Stimulated activated CD8-positive, alpha-beta memory T cell treated with anti-CD3 and anti-CD28 coated beads, Interleukin-7, amount 100 ng/mL, for 1 hour (primary cell): ENCODE measurements at places on chromosomes 11 and 22.

- DNase-seq = no peak
These were observed 1.3 kb downstream of the RBM4B start for GRCh38 chr11:66676282-66676919.

DNA sequence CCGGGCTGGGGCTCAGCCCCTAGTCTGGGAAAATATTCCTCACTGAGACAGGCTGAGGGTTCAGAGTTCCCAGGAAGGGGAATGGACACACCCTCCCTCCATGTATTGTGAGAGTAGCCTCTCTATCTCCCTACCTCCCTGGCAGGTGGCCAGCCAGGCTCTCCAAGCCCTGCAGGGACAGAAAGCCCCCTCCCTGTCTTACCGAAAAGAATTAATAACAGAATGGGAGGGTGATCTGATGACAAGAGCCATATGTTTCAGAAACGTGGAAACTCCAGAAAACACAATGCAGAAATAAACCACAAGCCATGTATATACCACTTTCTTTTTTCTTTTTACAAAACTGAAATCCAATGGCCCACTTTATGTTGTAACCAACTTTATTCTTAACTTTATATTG lies 140.0 kb downstream of the CHST1 start:
- DNase-seq = no peak

DNA sequence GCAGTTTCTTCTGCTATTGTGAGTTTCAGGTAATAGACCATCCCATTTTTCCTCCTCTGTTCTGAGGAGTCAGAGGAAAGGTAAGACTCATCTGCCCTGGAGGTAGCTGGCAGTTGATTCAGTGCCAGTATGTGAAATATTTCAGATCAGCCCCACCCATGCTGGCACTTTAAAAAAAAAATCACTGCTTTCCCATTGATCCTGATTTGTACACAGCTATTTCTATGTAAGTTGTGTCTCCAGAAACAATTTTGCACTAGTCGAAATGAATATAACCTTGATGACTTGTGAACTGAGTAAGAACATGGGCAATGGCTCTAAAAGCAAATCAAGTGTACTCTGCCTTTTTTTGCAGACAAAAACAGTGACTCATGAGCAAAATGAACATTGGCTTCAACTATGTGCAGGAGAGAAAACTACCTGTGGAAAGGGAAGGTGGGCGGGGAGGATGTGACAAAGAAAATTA lies 82.0 kb upstream of the OR5AK2 start:
- DNase-seq = no peak

GRCh38 chr22:22579869-22580604 lies 21.0 kb upstream of the PRAME start:
- DNase-seq = no peak

- no peak for DNase-seq
These were observed 23.4 kb downstream of the HPS4 start for GRCh38 chr22:26460202-26460601.

- DNase-seq = no peak
These were observed 16.1 kb upstream of the TPP1 start for GRCh38 chr11:6635082-6635932.

DNA sequence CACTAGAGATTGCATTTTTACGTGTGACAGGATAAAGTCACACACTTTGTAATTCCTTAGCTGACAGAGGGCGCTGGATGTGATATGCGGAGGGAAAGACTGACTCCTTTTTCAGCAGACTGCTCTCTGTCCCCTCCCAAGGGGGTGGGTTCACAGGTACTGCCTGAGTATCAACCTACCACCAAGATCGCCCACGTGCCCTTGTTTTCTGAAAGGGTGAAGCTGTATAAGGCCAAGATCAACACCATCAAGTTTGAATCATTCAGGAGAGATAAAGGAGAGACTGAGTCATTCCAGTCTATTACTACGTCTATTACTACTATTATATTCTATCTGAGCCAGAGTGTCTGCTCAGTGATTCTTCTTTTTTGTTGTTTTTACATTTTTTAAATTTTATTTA lies 30.7 kb downstream of the BUD13 start:
- no peak for DNase-seq

GRCh38 chr11:122731500-122731913 lies 76.0 kb downstream of the UBASH3B start:
- DNase-seq = no peak

GRCh38 chr11:83862691-83863090 lies 576.5 kb upstream of the CCDC90B start:
- no peak for DNase-seq

- no peak for DNase-seq
These were observed 112.0 kb downstream of the PLEKHA7 start for GRCh38 chr11:16902182-16902581.

GRCh38 chr22:40721266-40721665 lies 42.0 kb downstream of the MCHR1 start:
- DNase-seq = no peak

DNA sequence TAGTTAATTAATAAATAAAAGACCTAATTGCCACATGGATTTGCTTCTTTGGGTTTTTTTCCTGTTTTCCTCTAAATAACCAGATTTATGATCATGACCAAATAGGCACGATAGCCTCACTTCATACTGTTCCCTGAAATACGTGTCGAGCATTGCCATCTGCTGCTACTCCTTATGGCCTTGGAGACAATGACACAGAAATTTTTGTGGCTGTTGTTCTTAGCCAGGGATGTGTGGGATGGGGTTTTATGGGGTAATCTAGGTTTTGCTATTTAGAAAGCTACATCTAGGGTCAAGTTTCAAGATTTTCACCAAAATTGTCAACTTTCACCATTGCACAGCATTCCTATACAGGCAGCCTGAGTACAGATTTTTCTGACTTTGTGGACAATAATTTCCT lies 145.2 kb downstream of the DBX1 start:
- DNase-seq = no peak

DNA sequence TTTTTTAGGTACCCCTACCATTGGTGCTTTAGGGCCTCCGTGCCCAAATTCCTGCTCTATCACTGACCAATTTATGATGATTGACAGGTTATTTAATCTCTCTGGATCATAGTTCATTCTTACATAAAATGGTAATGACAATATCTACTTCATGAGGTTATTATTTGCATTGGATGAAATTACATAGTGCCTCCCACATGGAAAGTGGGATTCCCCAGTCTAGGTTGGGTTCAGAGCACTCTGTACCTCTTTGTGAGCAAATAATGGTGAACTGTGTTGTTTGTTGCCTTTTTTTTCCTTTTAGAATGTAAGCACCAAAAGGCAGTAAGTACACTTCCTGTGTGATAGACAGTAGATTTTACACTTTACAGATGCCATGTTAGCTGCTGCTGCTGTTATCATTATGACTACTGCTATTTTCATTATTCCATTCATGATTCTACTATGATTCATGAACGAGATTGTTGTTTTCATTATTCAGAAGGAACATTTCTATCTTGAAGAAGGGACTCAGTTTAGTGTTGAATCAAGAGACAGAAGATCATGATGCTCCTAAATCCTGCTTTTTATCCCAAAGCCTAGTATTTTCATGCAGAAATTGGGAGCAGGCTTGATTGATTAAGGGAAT lies 100.8 kb downstream of the ALX4 start:
- DNase-seq = no peak

DNA sequence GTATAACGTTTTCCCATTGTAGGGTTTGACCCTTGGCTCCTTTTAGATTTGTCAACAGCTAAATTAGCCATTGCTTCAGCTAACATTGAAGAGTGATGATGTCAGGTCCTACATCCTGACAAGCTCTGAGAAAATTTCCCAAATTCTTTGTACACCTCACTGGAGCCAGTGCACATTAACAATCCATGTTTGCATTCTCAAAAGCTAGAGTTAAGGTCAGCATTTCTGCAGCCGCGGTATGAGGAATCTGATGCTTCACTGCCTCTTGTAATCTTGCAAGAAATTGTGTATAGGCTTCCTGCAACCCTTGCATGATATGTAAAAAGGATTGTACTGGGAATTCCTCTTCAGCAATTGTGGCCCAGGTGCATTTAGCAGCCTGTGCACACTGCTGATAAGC lies 33.1 kb upstream of the NCAM1 start:
- DNase-seq = no peak

- no peak for DNase-seq
These were observed 3.7 kb upstream of the COMT start for GRCh38 chr22:19937616-19938473.

DNA sequence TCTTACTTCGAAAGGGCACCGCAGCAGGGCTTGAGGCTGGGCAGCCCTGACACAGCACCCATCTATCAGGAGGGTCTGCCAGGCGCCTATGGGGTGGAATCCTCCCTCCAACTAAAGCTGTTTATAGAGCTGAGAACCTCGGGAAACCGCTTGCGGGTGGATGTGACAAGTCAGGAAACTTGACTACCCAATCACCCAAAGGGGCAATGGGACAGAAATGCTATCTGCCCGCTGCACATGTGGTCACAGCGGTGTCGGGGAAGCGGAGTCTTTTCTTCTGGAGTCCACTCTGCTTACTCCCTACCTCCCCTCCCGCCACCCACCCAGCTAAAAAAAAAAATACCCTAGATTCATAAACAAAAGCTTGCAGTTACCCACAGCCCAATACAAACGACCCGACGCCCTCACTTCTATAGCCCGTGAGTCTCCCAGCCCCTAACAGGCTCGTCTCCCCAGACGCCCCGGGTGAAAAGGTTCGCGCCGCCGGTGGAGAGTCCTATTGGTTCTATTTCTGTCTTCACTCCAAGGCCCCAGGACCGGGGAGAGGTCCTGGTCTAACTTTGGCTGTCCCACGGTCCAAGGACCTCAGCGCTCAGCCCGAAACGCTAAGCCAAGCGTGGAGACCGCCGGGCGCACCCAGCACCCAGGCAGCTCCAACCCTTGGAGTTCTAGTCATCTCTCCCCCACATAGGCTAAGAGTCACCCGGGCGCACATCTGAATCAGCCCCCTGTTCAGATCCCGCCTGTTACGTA lies 1.4 kb downstream of the TRPC6 start:
- no peak for DNase-seq

DNA sequence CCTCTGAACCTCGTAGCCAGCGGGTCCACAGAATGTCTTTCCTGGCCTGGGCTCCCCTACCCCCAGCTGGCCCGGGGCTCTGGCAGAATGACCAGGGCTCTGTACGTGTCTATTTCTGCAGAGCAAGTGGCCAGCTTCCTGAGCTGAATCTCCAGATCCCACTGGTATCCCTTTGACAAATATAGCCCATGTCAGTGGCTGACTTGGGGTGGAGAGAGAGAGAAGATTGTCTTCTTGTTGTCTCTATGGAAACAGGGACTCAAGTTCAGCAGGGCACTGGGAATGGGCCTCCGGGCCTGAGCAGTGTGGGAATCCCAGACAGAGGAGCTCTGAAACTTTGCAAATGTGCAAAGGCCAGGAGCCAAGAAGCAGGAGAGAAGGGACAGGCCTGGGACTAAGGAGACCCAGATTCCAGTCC lies 33.9 kb downstream of the ANO1 start:
- DNase-seq = no peak

- DNase-seq = no peak
These were observed 3.1 kb downstream of the PIM3 start for GRCh38 chr22:49963647-49964026.

DNA sequence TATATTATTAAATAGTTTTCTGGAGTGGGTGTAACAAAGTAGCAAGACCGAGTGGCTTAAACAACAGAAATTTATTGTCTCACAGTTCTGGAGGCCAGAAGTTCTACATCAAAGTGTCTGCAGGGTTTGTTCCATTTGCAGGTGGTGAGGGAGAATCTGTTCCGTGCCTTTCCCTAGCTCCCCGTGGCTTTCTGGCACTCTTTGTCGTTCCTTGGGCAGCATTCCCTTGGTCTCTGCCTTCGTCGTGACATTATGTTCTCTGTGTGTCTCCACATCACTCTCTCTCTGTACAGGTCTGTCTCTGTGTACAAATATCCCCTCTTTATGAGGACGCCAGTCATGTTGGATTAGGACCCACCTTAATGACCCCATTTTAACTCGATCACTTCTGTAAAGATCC lies 38.2 kb downstream of the LDLRAD3 start:
- DNase-seq = no peak

GRCh38 chr11:56994532-56994931 lies 5.8 kb downstream of the OR5AK2 start:
- DNase-seq = no peak

DNA sequence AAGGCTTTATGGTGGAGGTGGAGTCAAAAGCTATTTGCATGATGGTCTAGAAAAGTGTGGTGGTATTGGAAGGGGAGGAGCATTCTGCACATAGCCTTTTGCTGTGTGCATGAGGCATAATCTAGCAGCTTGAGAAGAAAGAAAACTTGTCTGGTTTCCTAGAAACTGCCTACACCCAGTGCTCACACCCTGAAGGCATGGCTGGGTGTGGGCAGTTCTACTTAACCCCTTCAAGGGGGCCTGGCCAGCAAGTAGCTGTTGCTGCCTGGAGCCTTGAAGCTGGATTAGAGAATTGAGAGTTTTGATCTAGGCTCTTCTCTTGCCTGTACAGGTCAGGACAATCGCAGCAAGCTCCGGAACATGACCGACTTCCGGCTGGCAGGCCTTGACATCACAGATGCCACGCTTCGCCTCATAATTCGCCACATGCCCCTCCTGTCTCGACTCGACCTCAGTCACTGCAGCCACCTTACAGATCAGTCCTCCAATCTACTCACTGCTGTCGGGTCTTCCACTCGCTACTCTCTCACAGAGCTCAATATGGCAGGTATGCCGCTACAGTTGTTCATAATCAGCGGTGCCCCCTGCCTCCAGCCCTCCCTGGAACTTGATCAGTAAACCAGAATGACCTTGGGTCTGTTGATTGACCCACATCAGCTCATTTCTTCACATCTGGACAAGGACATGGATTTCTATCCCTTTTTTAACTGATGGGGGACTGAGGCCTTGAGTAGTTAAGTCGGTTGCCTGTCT lies 12.2 kb upstream of the GRK2 start:
- no peak for DNase-seq

GRCh38 chr11:2309251-2310072 lies 7.6 kb downstream of the TSPAN32 start:
- DNase-seq = no peak

GRCh38 chr22:19658057-19658966 lies 56.0 kb upstream of the SEPTIN5 start:
- no peak for DNase-seq

DNA sequence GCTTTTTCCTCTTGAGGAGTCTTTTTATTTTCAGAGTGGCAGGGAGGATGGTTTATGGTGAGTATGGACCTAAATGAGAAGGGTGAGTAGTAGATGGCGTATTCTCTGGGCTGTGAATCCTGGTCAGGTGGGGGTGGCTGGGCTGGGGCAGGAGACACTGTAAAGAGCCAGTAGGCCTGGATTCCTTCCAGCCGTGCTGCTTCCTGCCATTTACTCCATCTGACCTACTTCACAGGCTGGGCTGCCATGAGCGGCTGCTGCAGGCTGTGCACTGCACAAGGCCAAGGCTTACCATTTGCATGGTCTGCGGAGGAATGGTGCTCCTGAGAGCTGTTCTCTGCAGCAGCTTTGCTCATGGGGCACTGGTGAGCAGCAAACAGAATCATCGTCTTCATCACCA lies 297.6 kb downstream of the KIRREL3 start:
- DNase-seq = no peak

GRCh38 chr22:37647928-37648327 lies 8.5 kb downstream of the SH3BP1 start:
- DNase-seq = no peak
